Activated CD8-positive, alpha-beta T cell treated with anti-CD3 and anti-CD28 coated beads, Interleukin-2, amount 10 ng/mL, durations not matched to agents 7 days and 5 days (primary cell): ENCODE measurements at places on chromosomes 7 and 10.

GRCh38 chr10:114070710-114071109, 27.0 kb downstream of the ADRB1 start:
- DNase-seq = no peak

DNA sequence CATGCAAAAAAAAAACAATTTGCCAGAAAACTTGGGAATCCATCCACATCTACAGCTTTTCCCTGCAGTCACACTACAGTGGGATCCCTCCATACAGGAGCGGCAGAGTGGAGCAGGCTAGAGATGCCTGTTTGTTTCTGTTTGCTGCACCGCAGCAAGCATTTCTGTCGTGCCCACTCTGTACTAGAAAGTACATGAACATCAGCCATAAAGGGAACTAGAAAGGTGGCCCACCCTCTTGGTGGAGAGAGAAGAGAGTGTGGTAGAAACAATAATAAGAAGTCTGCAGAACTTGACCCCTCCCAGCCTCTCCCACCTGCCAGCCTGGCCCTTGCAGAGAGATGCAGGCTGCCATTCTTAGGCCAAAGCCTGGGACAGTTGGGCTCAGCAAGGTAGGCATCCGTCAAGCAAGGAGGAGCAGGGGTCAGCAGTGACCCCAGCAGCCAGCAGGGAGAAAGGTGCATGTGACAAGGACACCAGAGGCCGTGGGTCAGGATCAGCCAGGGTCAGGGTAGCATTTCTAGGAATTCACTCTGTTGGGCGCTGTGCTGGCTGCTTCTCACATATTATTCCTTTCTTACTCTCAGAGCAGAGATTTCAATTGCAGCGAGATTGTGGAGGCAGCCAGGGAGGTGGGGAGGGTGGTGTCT, 171.8 kb downstream of the EGFR start:
- no peak for DNase-seq

GRCh38 chr10:22704942-22705341, 9.4 kb downstream of the PIP4K2A start:
- DNase-seq = no peak

DNA sequence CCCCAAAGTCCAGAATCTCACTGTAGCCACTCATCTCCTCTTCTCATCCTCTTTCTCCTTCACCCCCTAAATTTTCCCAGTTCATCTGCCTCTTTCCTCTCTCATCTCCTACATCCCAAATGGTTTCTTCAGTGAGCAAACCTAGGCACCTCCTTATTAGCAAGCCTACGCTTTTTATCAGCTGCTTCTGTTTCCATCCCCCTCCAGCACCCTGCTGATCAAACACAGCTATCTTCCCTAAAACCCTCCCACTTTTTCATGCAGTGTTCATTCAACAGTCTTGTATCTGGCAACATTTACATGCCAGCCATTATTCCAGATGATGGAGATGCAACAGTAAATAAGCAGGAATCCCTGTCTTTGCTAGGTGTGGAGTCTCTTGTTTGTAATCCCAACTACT, 3.3 kb upstream of the ABRAXAS2 start:
- no peak for DNase-seq

DNA sequence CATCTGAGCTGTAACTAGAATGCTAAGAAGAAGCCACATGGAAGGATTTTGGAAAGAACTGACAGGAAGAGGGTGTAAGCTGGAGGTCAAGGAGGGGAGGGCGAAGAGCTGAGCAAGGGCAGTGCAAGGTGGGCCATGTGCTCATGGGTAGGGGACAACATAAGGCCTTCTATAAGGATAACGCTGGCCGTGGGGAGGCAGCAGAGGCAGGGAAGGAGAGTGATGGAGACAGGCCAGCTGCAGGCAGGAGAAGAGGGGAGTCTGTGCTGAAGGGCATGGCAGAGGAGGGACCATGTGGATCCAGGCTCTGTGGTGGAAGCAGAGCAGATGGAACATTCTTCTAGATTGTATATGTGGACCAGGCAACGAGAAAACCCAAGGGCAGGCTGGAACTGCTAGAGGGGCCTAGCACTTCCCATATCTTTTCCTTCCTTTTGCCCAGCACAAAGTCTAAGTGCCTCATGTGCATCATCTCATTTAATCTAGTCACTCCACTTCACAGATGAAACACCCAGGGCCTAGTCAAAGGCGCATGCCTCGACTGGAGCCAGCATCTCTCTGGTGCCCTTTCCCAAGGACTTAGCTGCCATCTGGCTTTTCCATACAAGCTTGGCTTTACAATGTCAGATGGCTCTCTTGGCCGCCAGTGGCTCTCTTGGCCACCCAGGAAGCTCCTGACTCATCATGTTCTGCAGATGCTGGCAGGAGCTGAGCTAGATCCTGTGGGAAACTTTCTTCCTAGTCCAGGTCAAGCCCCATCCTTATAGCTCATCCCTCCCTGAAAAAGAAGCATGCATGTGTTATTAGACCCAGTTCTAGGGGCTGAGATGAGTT, 6.6 kb downstream of the LRRC18 start:
- DNase-seq = no peak
